ENCODE measurements at places on chromosomes 12 and 14.

DNA sequence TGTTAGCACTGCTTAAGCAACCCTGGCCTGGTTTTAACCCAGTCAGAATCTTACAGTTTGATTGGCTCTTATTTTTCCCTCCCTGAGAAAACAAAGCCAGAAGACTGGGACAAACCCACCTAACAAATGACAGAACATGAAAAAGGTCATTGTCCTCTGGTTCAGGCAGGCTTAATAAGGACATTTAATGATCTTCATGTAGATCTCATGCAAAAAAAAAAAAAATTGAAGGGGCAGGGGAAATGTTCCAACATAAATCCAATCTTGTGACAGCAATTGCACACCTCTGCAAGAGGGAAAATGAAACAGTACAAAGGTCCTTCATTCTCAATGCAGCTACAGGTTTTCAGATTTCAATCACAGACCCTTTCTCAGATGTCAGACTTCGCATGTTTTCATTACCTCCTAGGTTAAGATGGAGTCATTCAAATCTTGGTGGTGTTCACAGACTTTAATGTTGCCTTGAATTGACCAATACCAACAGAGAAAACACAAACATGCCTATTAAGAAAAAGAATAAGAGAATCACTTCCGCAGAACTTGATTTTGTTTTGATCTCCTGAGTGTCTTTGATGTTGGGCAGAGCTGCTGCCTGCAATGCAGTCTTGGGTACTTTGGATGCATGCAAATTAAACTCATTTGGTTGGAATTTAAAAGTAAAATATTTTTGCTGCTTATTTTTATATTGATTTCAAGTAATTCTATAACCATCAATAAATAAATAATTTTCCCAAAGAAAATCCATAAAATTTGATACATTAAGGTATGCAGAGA, 359.0 kb downstream of the BTG1 start:
- DNase-seq, result no peak

DNA sequence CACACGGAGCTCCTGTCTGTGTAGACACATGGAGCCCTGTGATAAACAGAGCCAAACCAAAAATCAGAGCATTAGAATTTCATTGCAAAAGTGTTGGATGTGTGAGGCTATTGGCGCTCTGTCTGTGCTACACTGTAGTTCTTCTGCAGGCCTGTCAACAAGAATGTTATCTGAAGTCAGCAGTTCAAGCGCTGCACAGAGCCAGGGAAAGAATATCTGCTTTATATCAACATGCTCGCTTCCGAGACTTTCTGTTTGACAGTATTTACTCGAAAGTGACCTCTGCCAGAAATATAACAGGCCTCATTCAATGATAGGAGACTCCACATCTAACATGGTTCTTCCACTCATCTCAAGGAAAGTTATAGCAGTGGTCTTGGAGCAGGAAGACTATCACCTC, 118.3 kb downstream of the CCER1 start:
- no peak for DNase-seq

DNA sequence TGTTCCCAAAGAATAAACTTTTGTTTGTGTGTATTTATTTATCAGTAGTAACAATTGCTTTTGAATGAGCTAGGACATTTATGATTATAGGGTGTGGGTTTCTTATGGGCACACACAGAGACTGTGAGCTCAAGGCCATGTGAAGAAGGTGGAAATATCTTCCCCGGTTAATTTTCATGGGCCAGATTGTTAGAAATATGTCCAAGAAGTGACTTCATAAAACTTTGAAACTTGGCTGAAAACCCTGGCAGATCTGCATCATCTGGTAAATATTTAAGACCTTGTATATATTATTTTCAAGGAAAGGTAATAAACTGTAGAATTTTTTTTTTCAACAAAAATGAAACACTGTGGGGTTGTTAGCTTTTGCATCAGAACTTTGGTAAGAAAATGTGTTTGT, 53.5 kb upstream of the RNU6-8 start:
- DNase-seq, result no peak

DNA sequence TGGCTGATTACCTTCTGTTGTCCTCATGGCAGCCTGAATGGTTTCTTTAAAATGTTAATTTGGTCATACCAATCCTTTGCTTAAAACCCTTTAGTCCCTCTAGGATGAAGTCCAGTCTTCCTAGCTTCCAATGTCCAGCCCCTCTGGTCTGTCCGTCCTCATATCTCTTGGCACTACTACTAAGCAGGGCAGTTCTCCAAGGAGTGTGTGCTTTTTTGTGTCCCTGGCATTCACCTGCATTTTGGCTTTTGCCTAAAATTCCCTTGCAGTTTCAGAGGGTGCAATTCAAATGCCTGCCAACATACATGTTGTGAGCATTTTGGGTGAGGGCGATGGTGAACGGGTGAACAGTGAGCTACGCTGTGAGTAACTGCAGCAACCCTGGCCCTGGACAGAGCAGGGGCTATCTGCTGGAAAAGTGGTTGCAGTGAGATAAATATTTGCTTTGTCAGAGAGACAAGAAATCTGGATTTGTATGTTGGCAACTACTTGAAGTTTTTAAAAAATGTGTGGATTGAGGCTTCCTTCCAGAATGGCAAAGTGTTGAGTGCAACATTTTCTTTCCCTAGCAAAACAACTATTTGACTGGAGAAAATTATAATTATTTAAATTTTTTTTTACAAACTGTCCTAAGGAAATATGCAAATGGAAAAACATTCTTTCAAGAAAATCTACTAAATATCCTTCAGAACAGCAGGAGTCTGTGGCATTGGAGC, 14.6 kb downstream of the GALNT8 start:
- no peak for DNase-seq

DNA sequence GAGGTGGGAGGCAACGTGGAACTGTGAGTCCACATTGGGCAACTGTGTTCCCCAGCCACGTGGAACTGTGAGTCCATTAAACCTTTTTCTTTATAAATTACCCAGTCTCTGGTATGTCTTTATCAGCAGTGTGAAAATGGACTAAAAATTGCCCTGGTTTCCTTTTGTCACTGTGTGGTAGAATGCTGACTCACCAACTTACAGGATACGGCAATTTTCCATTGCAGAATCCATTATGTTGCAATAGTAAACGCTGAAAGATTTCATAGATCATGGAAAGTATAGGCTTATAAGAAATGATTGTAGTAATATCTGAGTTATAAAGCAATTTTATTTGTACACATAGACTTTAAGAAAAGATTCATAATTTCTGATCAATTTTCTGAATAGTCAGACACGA, 93.0 kb downstream of the GTF2A1 start:
- no peak for DNase-seq

DNA sequence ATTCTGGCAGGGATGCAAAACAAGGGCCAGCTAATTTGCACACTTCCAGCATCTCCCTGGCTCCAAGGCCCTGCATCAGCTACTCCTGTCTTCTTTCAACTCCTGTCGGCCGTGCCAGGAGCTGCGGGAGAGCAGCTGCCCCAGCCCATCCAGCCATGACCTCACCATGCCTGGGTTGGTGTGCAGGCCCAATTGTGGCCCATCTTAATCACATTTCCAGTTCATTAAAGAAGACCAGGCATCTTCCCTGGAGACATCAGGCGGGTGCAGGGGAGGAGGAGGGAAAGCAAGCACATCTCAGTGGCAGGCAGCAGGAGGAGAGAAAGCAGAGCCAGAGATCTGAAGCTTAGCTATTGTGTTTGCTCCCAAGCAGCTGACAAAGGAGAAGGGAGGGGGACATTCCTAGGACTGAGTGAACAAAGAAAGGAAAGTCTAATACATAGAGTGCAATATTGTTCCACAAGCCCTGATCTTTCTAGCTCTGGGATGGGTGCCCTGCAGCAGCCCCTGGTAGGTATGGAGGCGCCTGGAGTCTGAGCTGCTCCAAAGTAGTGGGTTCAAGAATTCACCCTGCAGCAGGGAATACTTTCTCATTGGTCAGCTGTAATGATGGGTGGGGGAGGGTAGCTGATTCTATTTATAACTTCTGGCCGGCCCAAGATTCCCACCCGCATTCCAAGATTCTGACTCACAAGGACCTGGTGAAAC, 40.1 kb downstream of the VWF start:
- no peak for DNase-seq

- no peak for DNase-seq
Observed at GRCh38 chr12:110370732-110371231, 32.7 kb downstream of the ANAPC7 start.

DNA sequence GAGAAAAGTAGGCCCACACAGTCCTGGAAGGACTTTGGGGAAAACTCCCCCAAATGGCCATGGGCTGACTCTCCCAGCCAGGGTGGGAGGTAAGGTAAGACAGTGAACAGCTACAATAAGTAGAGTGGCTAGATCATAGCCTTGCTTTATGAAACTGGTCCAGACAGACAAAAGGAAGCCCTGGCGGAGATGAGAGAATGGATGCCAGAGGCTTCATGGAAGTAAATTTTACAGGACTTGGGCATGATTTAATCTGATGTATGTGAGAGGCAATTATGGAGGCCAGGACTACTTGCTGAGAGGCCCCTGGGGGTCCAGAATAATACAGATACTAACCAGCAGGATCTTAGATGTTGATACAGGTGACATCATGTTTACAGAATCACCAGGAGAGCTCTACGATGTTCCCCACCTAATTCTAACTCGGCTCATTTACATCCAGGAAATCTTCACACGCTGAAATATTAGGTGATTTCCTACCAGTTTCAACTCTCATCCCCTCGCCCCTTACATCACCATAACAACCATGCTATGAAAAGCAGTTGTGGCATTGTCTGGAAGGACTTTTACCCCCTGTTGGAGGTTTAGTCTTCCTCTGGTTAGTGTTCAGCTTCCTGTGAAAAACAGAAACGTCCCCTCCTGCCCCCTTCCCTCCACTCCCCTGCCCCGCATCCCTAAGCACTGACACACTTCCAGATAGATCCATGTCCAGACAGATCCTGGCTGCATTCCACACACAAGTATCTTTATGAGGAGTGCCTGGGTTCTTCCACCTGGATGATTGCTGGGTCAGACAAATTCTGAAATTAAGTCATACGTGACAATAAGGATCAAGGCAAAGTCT, 39.5 kb upstream of the NT5DC3 start:
- DNase-seq, result no peak

- no peak for DNase-seq
Observed at GRCh38 chr12:14065616-14066015, 84.2 kb upstream of the GRIN2B start.

- no peak for DNase-seq
Observed at GRCh38 chr12:76135456-76135855, 51.0 kb upstream of the NAP1L1 start.

DNA sequence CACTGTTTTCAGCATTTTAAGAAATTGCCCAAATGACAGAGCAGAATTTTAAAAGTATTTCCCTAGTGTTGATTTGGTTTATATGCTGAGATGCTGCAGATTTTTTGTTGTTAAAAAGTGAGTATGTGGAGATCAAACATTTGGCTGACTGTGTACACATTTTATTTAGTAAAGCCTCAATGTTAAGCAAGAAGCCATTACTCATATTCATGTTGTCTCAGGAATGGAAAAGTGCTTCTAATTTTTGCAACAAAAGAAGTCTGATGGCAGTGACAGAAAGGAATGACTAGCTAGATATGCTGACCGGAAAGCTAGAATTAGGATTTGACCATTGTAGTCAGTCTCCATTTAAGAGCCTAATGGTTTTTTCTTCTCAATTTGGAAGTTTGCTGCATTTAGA, 22.5 kb downstream of the SLC38A6 start:
- no peak for DNase-seq

- no peak for DNase-seq
Observed at GRCh38 chr14:96167224-96168148, 37.2 kb upstream of the BDKRB2 start.

DNA sequence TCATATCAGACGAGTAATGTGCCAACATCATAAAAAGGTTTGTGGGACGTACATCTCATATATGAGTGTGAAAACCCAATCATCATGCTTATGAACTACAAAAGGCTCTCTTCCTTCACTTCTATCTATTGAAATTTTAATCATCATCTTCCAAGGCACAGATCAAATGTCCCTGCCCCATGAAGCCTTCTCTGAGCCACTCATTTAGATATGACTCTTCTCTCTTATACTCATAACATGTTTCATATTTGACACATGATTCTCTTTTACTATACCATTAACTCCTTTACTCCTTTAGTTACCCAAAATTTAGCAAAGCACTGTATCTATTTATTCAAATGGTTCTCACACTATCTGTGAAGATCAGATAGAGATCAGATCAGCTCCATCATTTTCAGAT, 22.2 kb downstream of the RALGAPA1 start:
- no peak for DNase-seq

- no peak for DNase-seq
Observed at GRCh38 chr12:43711348-43711747, 47.2 kb downstream of the PUS7L start.

DNA sequence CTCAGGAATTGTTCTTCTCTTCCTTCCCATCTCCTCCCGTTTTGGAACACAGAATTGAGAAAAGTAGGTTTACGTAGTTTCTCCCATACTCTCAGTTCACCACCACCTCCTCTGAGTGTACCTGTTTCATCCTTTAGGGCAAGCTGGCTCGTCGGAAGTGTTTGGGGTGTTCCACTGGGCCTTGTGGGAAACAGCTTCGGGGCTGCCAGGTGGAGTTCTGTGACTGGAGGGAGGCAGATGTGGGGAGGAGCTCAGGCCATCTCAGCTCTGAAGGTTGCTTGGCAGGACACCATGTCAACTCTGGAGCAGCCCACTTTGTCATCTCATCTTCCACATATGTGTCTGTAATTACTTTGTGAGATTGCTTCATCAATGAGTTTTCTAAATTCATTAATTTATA, 53.5 kb upstream of the RD3L start:
- DNase-seq, result no peak

- DNase-seq, result no peak
Observed at GRCh38 chr14:33611405-33612196, 339.3 kb downstream of the EGLN3 start.

Measured in stimulated activated CD8-positive, alpha-beta memory T cell treated with anti-CD3 and anti-CD28 coated beads, Interleukin-2, amount 100 ng/mL, for 48 hours (primary cell).